MM.1S (cell line): ENCODE measurements at places on chromosomes 1 and 21.
A peak's percentile ranks its signal among the peaks of the same experiment; 100 is the strongest.

DNA sequence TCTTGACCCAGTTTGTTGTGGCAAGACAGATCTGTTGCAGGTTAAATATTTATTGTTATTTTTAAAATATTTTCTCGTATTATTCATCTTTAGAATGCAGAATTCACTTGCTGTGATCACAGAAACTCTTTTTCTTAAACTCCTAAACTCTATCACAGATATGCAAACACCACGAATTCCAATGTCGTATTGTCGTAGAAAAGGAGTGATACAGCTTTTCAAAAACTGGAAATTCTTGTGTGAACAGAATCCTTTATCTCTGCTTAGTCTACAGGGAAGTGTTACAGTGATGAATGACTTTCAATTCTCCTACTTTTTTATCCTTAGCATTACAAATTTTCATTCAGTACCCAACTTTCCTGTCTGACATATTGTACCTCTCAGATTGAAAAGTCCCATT lies 1329.5 kb upstream of the B3GALT2 start:
- no peak for DNase-seq

DNA sequence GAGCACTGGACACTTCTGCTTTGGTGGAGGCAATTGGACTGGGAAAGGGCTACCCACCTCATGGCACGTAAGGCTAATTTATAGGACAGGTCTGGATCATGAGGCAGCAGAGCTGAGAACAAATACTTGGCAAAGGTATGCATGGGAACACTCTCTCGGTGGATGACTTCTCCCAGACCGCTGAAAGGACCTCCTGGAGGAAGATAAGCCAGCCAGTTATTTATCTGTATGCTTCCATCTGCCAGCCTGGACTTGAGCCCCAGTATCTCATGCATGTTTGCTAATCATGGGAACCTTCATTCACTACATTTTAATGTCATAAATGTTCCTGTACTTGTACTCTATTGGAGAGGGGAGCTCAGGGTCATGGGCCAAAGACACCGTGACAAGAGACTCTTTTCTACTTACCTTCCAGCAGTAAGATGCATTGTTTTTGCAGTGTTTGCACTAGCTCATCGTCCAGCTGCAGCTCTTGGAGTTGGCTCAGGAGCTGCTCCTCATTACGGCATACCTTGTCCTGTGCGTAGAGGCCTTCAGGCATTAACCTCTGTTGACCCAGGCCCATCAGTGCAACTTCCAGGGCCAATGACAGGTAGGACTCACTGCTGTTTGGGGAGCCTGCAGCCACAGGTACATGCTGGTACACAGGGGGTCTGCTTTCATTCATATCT lies 23.7 kb downstream of the UROD start:
- DNase-seq = no peak

DNA sequence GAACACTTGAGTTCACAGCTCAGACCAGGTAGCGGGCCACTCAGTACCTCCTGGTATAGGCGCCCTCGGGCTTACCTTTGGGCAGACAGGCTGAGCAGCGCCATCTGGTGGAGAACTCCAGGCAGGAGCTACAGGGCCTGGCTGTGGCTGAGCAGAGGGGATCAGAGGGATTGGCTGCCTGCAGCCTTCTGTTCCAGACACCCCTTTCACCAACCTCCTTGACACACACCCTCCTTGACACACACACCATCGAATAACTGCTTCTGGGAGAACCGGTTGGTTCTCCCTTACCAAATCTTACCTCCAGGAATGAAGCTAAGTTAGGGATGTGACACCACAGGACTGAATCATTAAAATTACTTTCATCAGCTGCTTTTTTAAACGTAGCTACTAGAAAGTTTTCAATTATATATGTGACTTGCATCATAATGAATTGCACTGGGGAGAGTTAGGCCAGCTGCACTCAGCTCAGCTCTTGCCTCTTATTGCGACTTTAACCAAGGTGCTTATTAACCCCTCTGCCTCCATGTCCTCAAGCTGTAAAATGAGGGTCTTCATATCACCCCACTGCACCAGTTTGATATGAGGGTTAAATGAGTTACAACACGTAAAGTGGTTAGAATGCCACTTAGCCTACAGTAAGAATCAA lies 6.6 kb downstream of the LIN28A start:
- peak; percentile 78 for DNase-seq

GRCh38 chr1:55503663-55504305 lies 288.6 kb upstream of the USP24 start:
- no peak for DNase-seq

DNA sequence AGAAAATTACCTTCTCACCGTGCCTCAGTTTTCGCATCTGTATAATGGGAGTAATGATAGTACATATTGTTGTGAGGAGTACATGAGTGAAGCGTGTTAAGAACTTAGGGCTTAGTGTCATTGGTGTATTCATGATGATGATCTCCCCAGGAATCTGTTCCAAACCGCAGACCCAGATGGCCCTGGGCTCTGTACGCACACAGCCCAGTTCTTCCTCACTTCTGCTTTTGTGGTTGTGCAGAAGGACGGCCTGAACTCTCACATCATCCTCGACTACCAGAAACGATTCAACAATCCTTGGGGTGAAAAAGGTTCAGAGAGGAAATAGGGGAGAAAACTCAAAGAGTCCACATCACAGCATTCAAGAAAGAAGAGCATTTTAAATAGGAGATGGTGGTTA lies 323.0 kb downstream of the CAMTA1 start:
- DNase-seq = peak; percentile 23

DNA sequence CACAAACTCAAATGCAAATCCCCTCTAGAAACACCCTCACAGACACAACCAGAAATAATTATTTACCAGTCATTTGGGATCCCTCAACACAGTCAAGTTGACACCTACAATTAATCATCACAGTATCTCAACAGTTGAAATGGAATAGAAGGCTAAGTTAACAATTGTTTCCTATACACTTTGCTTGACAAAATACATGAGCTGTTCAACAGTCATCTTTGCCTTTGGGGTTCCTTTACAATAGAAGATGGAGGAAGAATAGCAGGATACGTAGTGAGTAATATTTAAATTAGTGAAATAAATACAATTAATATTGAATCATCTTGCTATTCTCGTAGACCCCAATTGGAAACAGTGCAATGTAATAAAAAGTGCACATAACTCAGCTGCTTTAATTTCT lies 487.3 kb upstream of the ADAMTS5 start:
- no peak for DNase-seq

- no peak for DNase-seq
These were observed 63.5 kb downstream of the MAP3K7CL start for GRCh38 chr21:29193901-29194300.

- no peak for DNase-seq
These were observed 5.7 kb downstream of the BCAR3 start for GRCh38 chr1:93675931-93676330.

DNA sequence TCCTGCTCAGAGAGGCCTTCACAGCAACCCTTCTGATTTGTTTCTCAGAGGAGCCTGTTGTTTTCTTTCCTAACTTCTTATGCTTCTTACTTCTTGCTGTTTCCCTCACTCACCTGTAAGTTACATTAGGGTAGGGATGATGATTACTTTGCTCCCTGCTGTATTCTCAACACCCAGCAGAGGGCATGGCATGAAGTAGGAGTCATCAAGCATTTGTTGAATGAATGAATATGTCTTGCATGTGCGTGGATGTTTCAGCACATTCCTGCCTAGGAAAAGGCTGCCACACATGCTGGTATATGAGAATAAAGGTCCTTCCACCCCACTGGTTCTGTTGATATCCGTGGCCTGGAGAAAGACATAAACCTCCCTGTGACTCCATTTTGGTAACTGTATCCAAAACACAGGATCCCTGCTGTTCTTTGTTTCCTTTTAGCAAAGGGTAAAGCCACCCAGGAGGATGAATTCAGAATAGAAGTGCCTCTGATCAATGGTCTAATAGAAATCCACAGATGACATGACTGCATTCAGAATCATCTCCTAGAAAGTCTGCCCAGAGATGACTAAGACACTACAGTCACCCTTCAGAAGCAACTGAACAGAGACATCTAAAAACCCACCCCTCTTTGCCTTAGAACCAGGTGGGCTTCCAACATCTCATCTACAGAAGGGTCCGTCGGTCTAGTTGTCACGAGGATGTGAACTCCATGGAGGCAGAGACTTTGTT lies 168.8 kb downstream of the ZSCAN20 start:
- DNase-seq = no peak

DNA sequence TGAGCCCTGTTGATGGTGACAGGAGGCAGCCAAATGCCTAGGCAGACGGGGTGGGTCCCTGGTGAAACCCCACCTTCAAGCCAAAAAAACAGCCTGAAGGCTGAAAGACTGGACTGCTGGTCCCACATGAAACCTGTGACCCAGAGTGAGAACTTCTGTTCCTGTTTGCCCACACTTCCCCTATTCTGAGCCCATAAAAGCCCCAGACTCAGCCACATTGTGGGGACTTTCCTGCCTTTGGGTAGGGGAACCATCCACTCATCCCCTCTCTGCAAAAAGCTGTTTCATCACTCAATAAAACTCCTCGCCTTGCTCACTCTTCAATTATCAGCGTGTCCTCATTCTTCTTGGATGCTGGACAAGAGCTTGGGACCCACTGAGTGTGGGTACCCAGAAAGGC lies 25.2 kb downstream of the HTR6 start:
- DNase-seq = no peak

DNA sequence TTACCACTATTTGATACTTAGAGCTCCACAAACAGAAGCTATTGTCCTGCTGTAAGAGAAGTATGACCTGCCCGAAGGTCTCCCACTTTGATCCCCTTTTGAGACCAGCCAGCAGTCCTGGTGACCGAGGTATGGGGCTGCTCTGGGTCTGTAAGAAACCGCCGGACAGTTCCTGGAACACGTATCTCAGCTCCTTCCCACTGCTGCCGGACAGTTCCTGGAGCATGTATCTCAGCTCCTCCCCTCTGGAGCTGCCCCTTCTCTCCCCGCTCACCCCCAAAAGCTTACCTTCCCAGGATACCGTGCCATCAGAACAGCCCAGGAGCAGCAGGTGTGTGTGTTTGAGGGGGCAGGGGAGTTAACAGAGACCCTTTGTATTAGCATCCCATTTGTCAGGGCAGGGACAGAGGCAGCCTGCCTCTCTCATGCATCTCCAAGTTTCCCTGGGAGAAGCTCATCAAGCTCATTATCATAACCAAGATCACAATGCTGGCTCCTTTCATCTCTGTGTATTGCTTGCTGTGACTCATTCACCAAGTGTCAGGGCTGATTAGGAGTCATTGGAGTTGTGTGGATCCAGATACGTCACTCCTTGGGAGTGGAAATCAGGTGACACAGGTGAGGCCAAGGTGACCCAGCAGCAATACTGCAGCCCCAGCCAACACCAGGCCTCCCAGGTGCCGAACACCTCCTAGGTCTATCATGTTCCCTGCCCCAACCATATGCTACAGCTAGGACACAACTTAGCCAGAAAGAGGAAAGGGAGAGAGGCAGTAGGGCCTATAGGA lies 25.3 kb downstream of the OPTC start:
- no peak for DNase-seq

DNA sequence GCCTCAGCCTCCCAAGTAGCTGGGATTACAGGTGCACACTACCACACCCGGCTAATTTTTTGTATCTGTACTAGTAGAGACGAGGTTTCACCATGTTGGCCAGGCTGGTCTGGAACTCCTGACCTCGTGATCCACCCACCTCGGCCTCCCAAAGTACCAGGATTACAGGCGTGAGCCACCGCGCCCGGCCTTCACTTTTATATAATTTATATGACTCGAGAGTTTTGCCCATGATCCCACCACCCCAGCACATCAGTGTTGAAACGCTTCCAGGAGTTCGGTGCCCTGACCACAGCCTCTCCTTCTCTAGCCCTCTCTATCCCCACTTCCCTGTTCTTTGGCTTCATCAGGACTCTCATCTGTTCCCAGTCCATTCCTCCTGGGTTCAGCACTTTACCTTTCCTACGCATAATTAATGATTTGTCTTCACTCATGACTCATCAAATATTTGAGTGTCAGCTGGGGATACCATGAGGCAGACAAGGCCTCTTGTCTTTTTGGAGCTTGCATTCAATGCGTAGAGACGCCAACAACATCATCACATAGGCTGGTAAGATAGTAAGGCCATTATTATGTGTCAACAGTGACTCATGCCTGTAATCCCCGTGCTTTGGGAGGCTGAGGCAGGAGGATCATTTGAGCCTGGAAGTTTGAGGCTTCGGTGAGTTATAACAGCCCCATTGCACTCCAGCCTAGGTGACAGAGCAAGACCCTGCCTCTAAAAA lies 1.4 kb downstream of the PMF1 start:
- DNase-seq = no peak
